ENCODE measurements at places on chromosomes 5 and 9. TPM values are rescaled to one million over a fixed set of nuclear protein-coding genes. Genes with fewer than 3 reads are reported as not detected.

Gene CDH6
- under 0.01 TPM for total RNA-seq

Gene NR5A1
- total RNA-seq, result not detected

Gene GRIA1
- total RNA-seq, result under 0.01 TPM

Gene OBP2B
- not detected for total RNA-seq

Gene TMEM252
- total RNA-seq, result not detected

Gene RASEF
- total RNA-seq, result under 0.01 TPM

Gene IGIP
- 3.7 TPM for total RNA-seq

Gene FAM78A
- total RNA-seq, result 0.59 TPM

Gene FYB1
- total RNA-seq, result under 0.01 TPM

Gene BTF3
- 261 TPM for total RNA-seq

Gene CARD6
- total RNA-seq, result 17.2 TPM

Gene RETREG1
- total RNA-seq, result 2.7 TPM

Gene RPL12
- 847 TPM for total RNA-seq

Gene SMIM33
- not detected for total RNA-seq

Gene FOXD4L6
- 0.37 TPM for total RNA-seq

Gene CARTPT
- not detected for total RNA-seq

Gene ADRB2
- total RNA-seq, result under 0.01 TPM

Gene SLC36A2
- not detected for total RNA-seq

Gene UBE2QL1
- not detected for total RNA-seq
